NCI-H1092 (cell line): ENCODE measurements at places on chromosomes 5 and 9.

GRCh38 chr5:180343831-180344695, 9.1 kb downstream of the GFPT2 start:
- DNase-seq = no peak

GRCh38 chr9:37342895-37343294, 79.6 kb upstream of the GRHPR start:
- no peak for DNase-seq

DNA sequence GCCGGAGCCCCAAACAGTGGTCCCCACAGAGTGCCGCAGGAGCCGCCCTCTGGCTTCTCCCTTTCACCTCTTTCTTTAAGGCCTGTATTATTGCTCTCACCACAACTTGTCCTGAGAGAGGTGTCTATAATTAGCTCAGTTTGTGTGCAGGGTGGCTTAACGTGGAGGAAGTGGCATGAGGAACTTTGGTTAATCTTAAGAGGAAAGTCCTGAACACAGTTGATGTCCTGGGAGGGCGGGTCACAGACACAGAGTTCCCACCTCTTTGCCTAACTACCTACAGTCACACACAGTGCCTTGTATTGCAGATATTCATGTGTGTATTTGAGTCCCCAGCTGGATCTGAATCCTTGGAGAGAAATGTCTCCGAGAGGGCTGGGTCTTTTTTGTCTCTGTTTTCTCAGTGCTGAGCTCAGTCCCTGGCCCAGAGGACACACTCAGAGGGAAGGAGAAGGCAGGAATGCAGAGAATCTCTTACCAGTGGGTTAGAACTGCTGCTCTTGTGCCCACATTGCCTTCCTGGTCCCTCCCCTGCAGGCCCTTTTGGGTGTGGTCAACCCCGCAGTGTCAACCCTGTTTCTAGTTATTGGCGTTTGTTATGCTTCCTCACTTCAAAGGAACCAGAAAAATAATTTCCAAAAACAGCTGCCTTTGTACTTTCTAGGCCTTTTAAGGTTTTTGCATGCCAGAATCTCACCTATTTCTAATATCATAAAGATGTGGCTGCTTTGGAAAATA, 392.5 kb downstream of the KDM4C start:
- no peak for DNase-seq

- DNase-seq = no peak
Observed at GRCh38 chr5:97480313-97480712, 297.3 kb upstream of the RIOK2 start.

GRCh38 chr9:72022841-72023240, 37.6 kb downstream of the C9orf57 start:
- no peak for DNase-seq

DNA sequence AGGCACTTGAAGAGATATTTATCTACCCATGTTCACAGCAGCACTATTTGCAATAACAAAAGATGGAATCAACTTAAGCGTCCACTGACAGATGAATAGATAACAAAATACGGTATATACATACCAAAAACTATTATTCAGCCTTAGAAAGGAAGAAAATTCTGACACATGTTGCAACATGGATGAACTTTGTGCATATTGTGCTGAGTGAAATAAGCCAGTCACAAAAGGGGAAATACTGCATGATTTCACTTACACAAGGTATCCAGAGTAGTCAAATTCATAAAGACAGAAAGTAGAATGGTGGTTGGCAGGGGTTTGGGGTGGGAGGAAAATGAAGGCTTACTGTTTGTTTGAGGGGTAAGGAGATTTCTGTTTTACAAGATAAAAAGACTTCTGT, 66.0 kb downstream of the FBN2 start:
- DNase-seq = no peak

GRCh38 chr9:124562328-124562727, 55.1 kb upstream of the NR5A1 start:
- no peak for DNase-seq

DNA sequence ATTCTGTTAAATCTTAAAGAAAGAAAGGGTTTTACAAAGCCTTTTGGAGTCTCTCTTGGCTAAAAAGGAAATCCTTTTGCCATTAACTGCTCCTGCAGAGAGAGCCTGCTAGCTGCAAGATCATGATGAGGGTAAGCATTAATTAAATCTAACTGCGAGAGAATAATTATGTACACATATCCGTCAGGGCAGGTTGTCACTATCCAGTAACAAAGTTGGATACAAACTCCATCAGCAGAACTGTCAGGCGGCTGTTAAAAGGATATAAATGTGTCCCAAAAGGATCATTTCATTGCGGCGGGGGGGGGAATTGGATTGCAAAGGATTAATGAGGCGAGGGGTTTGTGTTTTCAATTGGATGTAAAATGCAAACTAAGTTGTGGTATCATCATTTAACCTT, 289.3 kb downstream of the ASTN2 start:
- no peak for DNase-seq

- no peak for DNase-seq
Observed at GRCh38 chr9:35311891-35312639, 150.3 kb downstream of the UNC13B start.

- DNase-seq = no peak
Observed at GRCh38 chr5:77777281-77777892, 1.2 kb upstream of the TBCA start.

- DNase-seq = no peak
Observed at GRCh38 chr5:17713301-17713700, 79.0 kb downstream of the TAF11L14 start.

DNA sequence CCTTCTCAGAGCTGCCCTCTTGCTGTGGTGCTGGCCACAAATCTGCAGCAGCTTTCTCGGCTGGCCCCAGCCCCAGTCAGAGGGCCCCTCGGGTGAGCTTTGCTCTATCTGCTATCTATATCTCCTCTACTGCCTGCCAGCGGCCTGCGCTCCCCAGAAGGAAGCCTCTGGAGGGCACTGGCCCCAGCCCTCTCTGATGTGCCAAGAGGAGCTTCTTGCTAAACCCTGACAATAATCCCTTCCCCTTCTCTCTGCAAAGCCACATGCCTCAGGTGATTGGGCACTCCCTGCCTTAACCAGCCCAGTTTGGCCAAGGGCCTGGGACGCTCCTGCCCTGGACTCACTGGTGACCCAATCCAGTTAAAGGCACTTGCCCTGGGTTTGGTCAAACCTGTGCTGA, 42.7 kb downstream of the CAMK2A start:
- no peak for DNase-seq

DNA sequence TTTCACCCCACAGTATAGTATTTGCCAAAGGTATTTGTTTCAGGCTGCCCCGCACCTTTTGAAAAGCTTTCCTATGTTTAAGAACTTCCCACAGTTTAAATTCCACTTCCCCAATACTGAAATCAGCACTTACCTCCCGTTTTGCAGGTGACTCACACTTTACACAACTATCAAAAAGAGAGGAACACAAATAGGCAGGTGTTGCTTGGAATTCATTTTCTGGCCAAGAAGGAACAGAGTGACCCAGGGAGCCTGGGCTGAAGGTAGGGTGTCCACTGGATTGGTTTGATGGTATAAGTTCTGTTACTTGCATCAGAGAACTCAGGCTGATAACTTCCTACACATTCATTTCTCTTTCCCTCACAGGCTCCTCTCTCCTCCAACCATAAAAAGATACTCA, 60.1 kb upstream of the SLC30A5 start:
- DNase-seq = no peak

GRCh38 chr5:168059131-168059530, 232.3 kb upstream of the WWC1 start:
- no peak for DNase-seq

GRCh38 chr9:94792511-94792910, 66.0 kb downstream of the AOPEP start:
- no peak for DNase-seq

GRCh38 chr5:131615957-131616356, 19.1 kb downstream of the RAPGEF6 start:
- no peak for DNase-seq

GRCh38 chr9:78539188-78539587, 242.3 kb downstream of the PSAT1 start:
- no peak for DNase-seq

GRCh38 chr5:38443390-38443789, 113.1 kb downstream of the LIFR start:
- DNase-seq = no peak

DNA sequence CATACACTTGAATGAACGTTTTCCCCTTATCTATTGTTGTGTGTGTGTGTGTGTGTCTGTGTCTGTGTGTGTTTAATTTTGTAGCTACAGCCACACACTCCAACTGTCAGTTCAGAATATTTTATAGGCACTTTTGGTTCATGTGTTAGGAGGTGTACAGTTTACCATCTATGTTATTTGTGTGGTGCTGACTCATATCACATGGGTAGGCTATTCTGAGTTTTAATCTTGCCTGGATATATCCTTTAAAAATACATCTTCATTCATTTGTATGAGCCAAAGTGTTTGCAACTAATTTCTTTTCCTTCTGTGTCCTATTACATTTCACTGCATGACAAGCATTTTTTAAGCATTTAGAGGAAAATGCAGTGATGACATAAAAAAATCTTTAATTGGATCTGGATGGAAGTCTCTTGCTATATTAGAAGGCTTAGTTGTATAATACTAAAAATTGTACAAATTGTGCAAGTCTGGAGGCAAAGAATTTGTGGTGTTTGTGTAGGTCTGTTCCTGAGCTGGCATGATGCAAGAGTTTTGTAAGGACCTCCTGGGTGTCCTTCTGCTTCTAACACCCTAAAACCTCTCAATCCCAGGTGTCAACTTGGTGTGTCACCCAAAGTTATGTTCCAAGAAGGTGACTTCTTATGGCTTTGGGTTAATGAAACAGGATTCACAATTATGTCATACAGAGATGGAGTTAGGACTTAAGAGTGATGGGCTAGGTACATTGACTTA, 52.4 kb upstream of the HMHB1 start:
- no peak for DNase-seq
